ENCODE measurements at places on chromosomes 2 and 18.

DNA sequence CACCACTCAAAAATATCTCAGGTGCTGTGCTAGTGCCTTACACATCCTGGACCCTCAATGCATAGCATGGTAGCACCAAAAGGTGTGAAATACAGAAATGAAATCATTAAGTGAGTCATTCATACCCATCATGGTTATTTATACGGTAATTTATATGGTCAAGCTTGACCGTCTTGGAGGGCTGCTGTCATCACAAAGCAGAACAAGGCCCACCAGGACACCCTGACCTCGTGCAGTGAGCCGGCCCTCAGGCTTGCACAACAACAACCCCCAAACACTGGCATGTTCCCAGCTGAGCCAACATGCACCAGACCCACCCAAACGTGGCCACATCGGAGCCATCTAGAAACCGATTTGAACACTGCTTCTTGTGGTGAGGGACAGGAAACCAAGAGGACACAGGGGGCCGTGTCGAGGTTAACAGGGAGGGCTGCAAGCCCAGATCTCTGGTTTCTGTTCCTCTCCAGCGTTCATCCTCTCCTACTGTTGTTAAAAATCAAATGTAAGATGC lies 378.5 kb upstream of the ID2 start:
- DNase-seq, result peak; percentile 91

DNA sequence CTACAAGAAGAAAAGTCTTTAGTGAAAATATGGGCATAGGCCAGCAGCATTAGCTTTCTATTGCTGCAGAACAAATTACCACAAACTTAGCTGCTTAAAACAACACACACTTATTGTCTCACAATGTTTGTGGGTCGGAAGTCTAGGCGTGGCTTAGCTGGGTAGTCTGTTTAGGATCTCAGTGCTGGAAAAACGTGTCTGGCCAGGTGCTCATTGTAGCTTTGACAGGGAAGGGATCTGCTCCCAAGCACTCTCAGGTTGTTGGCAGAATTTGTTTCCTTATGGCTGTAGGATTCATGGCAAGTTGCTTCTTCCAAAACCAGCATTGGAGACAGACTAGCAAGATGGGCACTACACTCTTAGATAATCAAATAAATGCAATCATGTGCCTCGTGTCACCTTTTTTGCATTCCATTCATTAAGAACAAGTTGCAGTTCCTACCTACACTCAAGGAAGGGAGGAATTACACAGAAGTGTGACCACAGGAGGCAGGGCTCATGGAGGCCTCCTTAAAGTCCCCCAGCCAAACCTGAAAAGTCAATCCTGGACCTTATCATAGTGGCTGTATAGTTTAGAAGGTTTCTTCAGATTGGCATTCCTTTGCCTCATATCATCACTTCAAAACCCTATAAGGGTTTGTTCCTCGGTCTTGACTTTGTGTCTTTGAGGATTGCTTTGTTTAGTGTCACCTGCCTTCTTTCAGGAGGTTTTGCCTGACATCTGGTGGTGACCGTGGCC lies 17.3 kb downstream of the MRPL30 start:
- no peak for DNase-seq

DNA sequence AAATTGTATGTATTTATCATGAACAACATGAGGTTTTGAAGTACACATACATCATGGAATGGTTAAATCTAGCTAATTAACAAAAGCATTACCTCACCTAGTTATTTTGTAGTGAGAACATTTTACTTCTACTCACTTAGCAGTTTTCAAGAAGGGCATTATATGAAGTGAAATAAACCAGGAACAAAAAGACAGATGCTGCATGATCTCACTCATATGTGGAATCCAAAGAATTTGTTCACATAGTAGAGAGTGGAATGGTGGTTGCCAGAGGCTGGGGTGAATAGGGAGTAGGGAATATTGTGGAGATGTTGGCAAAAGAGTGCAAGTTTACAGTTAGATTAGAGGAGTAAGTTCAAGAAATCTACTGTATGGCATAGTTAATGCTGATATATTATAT lies 292.0 kb downstream of the ASXL3 start:
- no peak for DNase-seq

- no peak for DNase-seq
Measured at GRCh38 chr18:384897-385296, 115.6 kb downstream of the COLEC12 start.

DNA sequence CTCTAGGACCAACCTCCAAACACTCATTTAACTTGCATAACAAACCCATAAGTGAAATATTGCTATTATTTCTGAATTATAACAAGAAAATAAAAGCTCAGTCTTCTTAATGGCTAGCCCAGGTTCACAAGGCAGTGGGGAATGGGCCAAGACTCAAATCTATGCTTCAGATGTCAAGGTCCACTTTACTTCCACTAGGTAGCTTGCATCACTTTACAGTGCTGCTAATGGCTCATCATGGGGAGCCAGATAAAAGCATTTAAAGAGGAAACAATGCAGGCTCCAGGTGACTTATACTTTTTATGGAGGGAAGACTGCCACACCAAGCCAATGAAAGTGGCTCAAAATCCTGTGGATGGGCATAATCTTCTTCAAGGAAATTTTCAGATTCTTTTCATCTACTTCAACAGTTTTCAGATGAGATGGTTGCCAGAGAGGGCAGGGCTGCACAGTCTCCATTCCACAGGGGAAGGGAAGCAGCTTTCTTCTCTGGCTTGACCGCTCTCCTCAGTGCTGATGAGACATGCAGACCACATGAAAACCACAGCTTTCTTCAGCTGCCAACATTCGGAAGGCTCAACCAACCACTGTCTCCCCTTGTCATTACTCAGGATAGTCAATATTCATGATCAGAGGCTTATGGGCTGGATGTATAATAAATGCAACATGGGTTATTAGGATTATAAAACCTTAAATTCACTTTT lies 361.9 kb upstream of the MEX3C start:
- DNase-seq, result no peak

DNA sequence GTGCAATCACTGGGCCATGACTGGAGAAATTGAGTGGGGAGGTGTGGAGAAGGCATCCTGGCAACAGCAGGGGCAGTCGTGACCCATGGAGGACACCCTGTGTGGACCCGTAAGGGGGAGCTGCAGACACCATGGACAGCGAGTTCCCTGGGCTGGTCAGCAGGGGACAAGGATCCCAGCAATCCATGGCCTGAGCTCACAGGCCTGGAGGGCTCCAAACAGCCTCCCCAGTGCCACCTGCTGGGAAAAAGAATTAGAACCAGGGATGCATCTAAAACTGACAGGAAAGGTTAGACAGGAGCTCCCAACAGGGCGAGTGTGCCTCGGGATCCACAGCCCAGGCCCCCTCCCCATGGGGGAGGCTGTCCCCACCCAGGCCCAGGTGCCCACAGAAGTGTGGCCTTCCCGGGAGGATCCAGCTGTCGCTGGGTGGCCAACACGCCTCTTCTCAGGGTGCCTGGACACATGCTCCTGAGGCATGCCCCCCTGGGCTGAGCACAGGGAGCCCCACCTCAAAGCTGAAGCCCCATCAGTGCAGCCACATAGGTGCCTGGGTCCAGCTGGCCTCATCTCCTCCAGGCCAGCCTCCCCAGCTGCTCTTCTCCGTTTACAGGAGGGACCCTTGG lies 20.5 kb upstream of the KIF1A start:
- DNase-seq, result peak; percentile 17

DNA sequence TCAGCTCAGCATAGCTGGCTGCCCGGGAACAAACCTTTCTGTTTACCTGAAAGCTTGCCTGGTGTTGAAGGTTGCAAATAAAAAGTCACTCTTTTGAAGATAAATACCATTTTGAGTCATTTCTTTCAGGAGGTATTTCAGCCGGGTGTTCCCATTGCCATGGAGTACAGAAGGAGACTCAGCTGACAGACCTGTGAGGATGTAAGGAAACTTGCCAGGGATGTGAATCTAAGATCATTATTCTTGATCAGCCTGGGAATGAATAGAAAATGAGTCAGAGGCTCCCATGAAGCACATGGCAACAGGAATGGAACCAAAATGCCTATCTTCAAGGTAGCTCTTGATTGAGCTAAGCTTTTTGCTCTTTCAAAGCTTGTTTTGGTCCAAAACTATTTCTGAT lies 231.2 kb downstream of the CYRIA start:
- no peak for DNase-seq

DNA sequence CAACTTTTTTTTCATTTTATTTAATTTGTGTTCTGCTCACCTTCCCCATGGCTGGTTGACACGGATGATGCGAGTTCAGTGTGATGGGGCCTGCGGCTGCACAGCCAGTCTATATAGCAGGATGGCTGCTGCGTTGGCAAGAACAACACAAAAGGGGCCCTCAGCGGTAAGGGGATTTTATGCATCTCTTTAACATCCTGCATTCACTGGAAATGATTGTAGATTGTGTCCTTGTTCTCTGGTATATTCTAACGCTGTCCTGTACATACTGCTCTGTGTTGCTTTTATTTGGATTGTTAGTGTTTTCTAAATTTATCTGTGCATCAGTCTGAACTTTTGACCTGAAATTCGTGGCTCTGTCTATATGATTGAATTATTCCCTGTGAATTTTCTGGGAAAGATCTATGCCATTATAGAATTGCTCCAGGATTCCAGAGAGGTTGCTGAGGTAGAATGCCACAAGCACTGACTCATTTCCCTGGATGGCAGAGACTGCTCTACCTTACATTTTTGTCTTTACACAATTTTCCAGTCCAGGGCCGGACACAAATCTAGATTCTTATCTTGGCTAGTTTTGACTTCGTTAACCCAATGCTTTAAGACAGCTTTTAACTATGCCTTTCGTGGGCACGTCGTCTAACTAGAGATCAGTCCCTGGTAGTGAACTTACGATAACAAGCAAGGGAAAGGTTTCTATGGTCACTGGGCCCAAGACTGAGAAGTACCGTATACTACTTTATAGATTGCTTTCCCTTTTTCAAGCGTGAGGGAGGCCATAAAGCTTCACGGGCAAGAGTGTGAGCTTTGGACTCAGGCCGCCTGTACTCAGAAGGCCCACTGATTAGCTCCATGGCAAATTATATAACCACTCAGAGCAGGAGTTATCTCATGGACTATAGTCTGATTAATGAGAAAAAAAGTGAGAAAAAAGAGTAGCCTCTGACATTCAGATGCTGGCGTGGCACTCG lies at the start of gene CRYGC:
Gene CRYGC, minus strand, starts transcription at position 85 of the 968 bp plus-strand sequence. Its CDS starts 36 bp downstream, at position 49.
- no peak for DNase-seq

GRCh38 chr2:39435741-39436591 lies 1.1 kb downstream of the MAP4K3 start:
- DNase-seq, result no peak

DNA sequence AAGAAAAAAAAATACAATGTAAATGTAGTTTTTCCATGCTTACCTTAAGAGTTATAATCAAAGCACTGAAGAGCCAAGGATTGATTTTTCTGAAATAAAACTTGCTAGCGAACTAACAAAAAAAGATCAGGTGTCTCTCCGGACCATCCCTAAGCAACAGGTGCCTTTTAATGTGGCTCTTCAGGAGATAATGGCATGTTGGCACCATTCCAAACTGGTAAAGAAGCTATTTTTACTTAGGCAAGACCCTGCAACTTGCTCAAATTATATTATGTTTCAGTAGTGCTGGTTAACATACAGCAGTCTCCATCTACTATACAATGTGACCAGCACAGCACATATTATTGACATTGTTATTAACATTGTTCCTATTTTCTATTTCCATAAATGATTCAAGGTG lies 2.3 kb upstream of the GCC2 start:
- DNase-seq, result no peak

DNA sequence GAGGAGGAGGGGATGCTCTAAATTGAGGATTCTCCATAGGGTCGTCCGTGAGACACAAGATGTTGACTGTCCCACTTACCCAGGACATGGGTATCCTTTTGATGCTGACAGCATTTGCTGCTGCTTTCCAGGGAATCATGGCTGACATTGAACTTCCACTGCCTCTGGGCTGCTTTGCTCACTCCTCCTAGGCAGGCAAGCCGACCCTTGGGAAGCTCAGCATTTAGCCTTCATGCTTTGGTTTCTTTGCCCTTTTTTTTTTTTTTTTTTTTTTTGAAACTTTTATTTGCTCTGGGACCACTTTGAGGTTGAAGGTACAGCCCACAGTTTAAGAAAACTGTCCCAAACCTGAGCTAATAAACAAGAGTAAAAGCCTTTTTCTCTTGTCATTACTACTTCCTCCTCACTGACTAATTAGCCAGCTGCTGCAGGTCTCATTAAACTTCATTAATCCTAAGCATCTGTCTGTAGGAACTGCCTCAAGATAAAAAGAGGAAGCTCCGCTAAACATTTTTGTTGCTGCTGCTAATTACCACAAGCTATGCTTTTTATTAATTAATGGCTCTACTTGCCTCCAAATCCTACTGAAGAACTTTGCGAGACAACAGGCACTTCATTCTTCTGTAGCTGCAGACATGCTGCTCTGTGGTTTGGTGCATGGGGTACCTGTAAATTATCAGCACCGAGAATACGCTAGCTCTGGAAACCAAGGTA lies 125.4 kb downstream of the SPTBN1 start:
- DNase-seq, result no peak

- no peak for DNase-seq
Measured at GRCh38 chr2:69847068-69847828, 17.8 kb downstream of the GMCL1 start.

DNA sequence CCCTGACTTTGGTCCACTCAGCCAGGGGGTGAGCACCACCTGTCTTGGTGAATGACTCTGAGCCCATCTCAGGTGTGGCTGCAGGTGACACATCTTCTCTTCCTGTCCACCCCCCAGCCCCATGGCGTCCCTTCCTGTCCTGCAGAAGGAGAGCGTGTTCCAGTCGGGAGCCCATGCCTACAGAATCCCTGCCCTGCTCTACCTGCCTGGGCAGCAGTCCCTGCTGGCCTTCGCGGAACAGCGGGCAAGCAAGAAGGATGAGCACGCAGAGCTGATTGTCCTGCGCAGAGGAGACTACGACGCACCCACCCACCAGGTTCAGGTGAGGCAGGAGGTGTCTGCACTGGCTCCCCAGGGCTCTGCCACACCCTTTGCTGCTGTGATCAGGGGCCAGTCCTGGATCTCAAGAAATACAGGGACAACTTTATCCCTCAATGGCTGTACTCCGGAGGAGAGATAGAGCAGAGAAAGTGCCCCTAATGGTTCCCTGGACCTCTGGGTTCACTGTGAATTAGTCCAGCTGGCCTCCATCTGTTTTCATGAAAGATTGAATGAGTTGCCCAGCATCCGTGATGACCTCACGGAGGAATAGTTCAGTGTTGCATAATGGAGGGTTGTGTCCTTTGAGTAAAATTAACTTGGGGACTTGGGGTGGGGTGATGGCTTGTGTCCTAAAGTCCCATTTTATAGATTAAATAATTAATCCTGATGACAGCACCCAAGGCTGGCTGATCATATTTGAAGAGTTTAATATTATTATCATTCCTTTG lies at the start of gene NEU2:
Gene NEU2, plus strand, starts transcription at position 122 of the 770 bp plus-strand sequence. Its CDS starts 0 bp downstream, at position 122.
- no peak for DNase-seq

DNA sequence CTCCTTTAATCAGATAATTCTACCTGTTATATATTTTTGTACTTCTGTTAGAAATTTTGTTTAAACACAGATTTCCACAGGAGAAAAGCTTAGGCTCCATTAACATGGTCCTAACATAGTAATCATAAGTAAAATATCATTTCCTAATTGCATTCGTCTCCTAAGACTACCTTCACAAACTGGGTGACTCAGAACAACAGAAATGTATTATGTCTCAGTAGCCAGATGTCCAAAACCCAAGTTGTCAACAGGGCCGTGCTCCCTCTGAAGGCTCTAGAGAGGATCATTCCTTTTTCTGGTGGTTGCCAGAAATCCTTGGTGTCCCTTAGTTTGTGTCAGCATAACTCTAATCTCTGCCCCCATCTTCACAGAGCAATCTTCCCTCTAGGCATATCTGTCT lies 5.4 kb downstream of the FBXO15 start:
- DNase-seq, result no peak
